Activated CD8-positive, alpha-beta memory T cell treated with anti-CD3 and anti-CD28 coated beads, Interleukin-2, amount 10 ng/mL, durations not matched to agents 7 days and 5 days (primary cell): ENCODE measurements at places on chromosomes 12 and 14. TPM values are rescaled to one million over a fixed set of nuclear protein-coding genes. Genes with fewer than 3 reads are reported as not detected.

SMIM41 gene
- total RNA-seq: not detected

NGB gene
- total RNA-seq: not detected

ATP5F1B gene
- 726 TPM for total RNA-seq

EIF2S3B gene
- 0.87 TPM for total RNA-seq

SSTR1 gene
- not detected for total RNA-seq

MAP1LC3B2 gene
- 1.7 TPM for total RNA-seq

BLTP3B gene
- 36.4 TPM for total RNA-seq

PRIM1 gene
- total RNA-seq: 62.9 TPM

DERA gene
- 24.1 TPM for total RNA-seq

PARP11 gene
- total RNA-seq: 29.7 TPM

DTD2 gene
- 14.7 TPM for total RNA-seq

BMP4 gene
- 0.29 TPM for total RNA-seq

DNA sequence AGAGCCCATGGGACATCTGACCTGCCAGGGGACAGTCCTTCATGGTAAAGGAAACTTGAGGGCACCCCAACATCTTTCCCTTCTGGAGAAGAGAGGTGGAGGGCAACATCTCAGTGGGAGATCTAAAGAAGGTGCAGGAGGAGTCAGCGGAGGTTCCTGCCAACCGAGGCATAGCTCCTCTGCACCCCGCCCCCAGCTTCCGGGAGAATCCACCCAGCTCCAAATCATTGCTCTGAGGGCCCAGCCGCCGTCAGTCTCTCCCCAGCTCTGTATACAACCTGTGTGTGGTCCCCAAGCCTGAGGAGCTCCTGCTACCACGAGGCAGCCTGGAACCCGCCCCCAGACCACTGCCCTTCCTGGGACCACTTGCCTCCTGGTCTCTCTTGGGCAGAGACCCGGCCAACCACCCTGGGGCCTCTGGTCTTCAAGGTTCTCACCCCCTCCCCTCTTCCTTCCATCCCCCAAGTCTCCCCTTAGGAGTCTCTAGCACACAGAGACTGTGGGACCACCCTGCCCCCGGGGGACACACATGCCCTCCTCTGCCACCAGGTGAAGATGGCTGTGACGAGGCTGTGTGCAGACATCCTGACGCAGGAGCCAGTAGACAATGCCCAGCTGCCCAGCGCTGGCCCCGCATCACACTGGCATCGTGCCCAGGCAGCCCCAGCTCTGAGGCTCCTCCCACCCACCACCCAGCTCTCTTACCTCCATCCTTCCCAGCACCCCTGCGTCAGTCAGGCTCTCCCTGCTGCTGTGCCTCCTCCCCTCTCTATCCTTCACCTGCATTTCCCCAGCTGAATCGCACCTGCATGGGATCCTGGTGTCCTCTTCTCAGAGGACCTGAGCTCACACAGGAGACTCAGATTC is 13.0 kb upstream of the NUDT14 start:
- DNase-seq: no peak

- no peak for DNase-seq
These were observed 45.7 kb downstream of the NPAS3 start for GRCh38 chr14:32984241-32984930.

DNA sequence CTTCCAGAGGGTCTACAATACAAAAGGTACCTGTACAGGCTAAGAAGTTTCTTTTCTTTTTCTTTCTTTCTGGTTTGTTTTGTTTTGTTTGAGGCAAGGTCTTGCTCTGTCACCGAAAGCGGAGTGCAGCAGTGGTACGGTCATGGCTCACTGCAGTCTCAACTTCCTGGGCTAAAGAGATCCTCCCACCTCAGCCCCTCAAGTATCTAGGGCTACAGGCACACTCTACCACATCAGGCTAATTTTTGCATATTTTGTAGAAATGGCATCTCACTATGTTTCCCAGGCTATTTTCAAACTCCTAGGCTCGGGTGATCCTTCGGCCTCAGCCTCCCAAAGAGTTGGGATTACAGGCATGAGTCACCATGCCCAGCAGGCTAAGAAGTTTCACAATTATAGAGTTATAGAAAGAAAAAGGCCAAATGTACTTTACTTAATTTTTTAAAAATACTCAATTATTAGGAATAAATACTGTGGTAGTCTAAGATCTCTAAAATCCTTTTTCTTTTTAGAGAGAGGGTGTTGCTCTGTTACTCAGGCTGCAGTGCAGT is 3.0 kb upstream of the PIGH start:
- no peak for DNase-seq

DNA sequence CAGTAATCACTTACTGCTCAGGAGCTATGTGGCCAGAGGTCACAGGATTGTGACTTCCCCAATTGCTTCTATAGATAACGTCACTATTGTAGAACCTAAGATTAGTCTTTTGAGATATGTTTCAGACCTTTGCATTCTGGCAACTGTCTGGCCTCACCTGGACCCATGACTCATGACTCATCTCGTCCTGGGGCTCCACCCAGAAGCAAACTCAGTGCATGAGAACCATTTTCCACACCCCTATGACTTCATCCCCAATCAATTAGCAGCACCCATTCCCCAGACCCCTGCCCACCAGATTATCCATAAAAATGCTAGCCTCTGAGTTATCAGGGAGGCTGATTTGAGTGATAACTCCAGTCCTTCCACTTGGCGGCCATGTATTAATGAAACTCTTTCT is 186.9 kb downstream of the EMP1 start:
- no peak for DNase-seq

DNA sequence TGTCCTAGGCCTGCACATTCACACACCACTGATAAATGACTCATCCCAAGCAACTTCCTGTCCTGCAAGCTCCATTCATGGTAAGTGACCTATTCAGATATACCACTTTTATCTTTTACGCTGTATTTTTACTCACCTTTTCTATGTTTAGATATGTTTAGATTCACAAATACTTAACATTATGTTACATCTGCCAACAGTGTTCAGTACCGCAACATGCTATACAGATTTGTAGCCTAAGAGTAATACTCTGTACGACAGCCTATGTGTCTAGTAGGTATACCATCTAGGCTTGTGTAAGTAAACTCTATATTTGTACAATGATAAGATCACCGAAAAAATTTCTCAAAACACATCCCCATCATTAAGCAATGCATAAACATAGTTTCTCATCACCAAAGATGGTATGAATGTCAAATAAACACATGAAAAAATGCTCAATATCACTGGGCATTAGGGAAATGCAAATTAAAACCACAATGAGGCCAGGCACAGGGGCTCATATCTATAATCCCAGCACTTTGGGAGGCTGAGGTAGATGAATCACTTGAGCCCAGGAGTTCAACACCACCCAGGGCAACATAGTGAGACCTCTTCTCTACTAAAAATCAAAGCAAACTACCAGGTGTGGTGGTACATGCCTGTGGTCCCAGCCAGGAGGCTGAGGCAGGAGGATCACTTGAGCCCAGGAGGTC is 20.7 kb downstream of the ATXN2 start:
- DNase-seq: no peak

- DNase-seq: no peak
These were observed 100.2 kb upstream of the ALX1 start for GRCh38 chr12:85179680-85180270.

GRCh38 chr14:68293404-68293803 is 473.8 kb downstream of the RAD51B start:
- no peak for DNase-seq

GRCh38 chr12:112741106-112741505 is 50.4 kb upstream of the RPH3A start:
- DNase-seq: no peak

DNA sequence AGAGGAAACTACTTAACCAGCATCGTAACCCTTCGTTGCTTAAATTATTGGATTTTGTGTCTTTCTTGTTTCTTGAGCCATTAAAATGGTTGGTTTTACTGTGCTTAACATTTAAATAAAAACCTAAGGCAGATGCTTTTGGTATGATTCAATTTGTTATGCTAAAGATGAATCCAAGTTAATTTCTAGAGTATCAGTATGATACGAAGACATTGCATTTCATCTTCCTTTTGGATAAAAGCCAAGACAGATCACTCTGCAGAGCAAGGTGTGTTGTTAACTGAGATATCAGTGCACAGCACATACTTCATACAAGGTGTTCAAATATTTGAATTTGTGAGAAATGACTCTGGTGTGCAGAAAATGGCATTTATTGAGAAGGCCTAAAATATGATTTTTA is 480.5 kb downstream of the PCNX1 start:
- no peak for DNase-seq

DNA sequence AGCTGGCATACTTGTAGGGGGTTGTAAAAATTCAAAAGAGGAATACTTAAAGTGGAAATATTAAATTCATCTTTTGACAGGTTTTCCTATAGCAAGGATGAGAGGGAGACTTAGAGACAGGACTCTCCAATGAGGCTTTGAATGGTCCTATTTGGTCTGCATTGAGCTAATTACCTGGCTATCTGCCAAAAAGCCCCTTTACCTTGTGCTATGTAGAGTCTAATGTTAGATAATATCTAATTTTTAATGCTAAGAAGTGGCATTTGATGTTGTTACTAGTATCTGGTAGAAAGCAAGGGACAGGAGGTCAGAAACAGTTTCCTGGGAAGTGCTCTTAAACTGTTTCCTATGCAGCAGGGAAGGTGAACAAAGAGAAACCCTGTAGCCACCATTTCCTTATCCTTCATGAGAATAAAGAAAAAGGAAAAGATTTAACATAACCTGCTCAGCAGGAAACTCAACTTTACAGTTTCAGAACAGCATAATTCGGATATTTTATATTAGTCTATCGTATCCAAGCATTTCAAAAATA is 550.0 kb downstream of the SOX5 start:
- no peak for DNase-seq

DNA sequence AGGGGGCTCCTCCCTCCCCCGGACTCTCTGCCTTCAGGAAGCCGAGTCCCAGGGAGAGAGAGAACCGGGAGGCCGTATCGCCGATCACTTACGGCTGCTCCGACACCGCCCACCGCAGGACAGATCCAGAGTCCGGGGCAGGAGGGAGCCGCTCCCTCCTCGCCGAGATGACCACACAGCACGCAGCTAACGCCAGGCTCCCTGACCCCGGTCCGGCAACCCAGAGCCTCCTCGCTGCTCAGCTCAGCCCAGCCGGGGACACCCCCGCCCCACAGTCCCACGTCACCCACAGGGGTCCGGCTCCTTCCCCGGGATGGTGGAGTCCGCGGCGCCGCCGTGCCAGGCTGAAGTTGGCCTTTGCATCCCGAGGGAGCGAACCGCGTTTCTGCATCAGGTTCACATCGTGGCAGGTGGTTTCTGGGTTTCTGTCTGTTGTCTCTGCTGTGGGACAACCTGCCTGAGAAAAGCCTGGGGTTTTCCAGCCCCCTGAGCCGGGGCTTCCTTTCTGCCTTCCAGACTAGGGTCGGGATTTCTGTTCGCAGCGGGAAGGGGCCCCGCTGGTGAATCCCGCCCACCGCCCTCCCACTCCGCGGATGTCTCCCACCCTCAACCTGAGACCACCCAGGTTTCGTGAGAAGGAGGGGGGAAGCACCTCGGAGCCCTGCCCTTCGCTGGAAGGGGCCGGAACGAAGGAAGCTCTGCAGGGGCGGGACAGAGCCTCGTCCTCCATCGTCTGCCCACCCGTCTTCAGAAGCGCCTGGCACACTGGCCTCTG is 61.2 kb downstream of the NOC4L start:
- no peak for DNase-seq

DNA sequence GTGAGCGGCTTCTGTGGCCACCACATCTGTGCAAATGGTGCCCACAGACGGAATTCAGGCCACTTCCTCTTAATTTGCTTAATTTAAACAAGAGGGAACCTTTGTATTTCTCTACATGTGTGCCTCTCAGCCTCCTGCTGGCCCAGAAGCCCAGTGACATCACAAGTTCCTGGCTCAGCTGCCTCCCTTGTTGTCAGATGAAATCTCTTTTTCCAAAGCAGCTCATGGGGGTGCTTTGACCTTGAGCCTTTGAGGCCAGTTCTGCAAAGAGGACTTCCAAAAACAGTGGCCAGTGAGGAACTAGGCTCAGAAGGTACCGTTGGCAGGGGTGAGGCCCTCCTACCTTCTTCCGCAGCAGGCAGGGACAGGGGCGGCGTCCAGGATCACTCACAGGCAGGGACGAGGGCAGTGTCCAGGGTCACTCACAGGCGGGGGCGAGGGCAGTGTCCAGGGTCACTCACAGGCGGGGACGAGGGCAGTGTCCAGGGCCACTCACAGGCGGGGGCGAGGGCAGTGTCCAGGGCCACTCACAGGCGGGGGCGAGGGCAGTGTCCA is 35.0 kb upstream of the GALNT9 start:
- DNase-seq: no peak

DNA sequence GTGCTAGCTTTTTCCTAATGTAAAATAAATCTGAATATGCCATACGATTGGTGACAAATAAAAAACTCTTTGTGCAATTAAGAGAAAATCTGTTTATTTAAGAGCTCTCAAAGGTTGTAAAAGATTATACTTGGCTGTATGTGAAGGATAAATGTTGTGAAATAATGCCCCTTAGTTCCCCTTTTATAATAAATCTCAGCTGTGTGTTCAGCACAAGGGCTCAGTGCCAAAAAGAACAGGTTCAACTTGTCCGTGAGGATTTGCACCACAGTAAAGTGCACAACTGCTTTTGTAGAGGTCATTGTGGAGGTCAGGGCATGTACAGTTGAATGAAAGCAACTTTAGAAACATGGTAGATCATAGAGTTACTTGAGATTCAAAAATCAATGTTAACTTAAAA is 118.6 kb downstream of the TRMT5 start:
- DNase-seq: no peak

DNA sequence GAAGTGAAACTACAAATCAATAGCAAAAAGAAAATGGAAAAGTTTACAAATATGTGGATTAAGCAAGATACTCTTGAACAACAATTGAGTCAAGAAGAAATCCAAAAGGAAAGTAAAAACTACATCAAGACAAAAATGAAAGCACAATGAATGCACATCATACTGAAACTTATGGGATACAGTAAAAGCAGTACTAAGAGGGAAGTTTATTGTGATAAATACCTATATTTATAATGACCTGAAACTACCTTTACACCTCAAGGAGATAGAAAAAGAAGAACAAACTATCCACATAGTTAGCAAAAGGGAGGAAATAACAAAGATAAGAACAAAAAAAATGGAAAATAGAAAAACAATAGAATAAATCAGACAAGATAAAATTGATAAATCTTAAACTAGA is 375.0 kb downstream of the TRHDE start:
- DNase-seq: no peak

GRCh38 chr12:95736631-95737030 is 53.9 kb downstream of the NTN4 start:
- no peak for DNase-seq

DNA sequence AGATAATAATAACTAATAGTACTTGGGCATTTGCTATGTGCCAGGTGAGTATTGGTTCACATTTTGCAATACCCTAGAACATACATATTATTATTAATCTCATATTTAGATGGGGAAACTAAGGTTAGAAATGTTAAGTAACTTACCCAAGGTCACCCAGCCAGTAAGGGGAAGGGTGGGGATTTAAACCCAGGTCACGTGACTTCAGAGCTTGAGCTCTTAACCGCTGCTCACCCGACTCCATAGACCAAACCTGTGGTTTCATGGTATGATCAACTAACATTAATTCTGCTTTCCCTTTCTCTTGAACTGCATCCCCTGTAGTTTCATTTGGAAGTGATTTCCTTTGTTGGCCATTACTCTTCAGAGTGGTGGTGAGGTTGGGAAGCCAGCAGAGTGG is 242.3 kb downstream of the NRXN3 start:
- no peak for DNase-seq
